Activated CD8-positive, alpha-beta memory T cell treated with anti-CD3 and anti-CD28 coated beads for 4 hours (primary cell): ENCODE measurements at places on chromosomes 11 and 22.

GRCh38 chr11:115134926-115135325 lies 369.3 kb downstream of the CADM1 start:
- no peak for DNase-seq

DNA sequence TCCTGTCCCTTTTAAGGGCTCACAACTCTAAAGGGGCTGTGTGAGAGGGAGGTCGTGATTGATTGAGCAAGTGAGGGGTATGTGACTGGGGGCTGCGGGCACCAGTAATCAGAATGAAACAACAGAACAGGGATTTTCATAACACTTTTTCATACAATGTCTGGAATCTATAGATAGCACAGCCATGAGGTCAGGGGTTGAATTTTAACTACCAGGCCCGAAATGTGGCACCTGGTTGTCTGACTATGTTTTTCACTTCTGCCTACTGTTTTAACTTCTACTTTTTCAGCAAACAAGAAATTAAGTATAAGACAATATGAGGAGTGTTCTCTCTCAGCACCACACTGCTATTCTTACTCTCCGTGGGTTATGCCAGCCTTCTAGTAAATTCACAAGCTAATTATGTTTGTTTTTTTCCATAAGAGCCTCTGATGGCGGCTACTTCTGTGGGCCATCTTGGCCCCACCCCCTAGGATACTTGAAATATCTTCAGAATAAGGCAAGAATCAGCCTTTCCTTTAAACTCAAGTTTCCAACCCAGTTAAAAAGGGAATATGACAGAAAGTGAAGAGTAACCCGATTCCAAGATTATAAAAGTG lies 552.8 kb upstream of the CHORDC1 start:
- no peak for DNase-seq

GRCh38 chr22:46064228-46064965 lies 85.9 kb upstream of the PPARA start:
- DNase-seq, result no peak

GRCh38 chr22:47373648-47374272 lies 611.3 kb downstream of the TBC1D22A start:
- no peak for DNase-seq

DNA sequence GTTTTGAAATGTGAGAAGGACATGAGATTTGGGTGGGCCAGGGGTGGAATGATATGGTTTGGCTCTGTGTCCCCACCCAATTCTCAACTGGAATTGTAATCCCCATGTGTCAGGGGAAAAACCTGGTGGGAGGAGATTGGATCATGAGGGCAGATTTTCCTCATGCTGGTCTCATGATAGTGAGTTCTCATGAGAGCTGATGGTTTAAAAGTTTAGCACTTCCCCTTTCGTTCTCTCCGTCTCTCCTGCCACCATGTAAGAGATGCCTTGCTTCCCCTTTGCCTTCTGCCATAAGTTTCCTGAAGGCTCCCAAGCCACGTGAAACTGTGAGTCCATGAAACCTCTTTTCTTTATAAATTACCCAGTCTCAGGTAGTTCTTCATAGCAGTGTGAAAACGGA lies 113.5 kb downstream of the FCHSD2 start:
- DNase-seq, result no peak

DNA sequence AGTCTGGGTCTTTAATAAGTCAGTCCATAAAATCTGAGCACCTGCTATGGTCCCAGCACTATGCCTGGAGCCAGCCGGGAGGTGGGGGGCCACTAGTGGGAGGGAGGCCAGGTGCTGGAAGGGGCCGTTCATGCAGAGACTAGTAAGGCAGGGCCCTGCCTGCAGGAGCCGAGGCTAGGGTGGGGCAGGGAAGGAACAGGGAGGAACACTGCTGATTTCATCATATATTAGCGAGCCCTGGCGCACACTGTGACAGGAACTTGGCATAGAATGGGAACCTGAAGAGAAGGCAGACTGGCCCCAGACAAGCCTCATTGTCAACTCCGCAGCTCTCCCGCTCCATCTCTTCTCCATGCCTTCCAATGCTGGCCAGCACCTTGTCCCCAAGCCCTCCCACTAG lies 7.1 kb downstream of the VSIG10L2 start:
- no peak for DNase-seq

- no peak for DNase-seq
Measured at GRCh38 chr22:40196628-40197360, 19.1 kb downstream of the TNRC6B start.

DNA sequence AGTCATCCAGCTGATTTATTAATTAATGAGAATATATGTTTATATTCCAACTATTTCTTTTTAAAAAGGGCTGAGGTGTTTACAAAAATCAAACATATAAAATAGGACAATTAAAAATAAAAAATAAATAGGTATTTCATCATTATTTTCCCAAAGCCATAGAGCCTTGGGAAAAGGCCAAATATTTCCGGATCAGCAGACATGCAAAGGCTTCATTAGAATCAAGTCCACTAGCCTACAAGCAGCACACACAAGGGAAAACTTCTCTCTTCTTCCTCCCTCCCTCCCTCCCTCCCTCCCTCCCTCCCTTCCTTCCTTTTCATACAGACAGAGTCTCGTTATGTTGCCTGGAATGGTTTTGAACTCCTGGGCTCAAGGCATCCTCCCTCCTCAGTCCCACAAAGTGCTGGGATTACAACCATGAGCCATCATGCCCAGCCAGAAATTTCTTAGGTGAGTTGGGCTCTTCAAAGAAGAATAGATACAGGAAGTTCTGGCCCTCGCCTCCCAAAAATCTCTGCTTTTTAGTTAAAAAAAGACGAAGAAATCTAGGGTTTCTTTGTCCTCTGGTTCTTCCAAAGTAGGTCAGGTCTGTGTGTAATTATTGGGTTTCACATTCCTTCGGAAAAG lies 121.2 kb downstream of the SIK3 start:
- no peak for DNase-seq

- no peak for DNase-seq
Measured at GRCh38 chr22:42881982-42882656, 25.0 kb upstream of the ARFGAP3 start.

DNA sequence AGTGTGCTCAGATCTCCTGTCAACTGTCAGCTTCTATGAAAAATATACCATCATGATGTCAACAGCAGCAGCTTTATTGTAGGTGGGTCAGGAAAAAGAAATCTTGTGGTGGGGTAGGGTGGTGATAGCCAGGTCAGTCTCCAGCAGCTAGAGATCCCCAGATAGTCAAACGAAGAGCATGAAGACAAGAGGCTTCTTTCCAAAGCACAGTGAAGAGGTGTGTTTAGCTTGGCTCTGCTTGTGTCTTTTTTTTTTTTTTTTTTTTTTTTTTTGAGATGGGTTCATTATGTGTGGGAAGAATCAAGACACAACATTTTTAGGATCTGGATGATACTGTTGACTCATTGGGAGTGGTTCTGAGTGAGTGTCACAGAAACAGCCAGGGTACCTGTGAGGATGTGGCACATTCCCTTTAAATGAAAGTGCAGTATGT lies 1075.5 kb downstream of the NTM start:
- DNase-seq, result no peak

DNA sequence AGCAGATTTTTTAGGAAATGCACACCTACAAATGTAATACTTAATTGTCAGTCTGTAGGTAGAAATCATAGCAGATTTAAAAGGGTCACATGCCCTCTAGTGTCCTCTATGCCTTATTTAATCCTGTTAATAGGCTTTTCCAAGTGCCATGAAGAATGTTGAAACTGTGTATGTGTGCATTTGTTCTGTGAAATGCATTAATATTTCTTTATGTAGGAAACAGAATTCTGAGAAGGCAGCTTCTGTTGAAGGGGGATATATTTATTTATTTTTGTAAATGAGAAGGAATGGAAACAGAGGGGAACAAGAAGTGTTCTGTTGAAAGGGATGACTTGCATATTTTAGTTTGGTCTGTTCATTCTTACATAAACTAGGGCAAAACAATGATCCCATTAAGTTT lies 51.0 kb downstream of the SVIP start:
- no peak for DNase-seq

DNA sequence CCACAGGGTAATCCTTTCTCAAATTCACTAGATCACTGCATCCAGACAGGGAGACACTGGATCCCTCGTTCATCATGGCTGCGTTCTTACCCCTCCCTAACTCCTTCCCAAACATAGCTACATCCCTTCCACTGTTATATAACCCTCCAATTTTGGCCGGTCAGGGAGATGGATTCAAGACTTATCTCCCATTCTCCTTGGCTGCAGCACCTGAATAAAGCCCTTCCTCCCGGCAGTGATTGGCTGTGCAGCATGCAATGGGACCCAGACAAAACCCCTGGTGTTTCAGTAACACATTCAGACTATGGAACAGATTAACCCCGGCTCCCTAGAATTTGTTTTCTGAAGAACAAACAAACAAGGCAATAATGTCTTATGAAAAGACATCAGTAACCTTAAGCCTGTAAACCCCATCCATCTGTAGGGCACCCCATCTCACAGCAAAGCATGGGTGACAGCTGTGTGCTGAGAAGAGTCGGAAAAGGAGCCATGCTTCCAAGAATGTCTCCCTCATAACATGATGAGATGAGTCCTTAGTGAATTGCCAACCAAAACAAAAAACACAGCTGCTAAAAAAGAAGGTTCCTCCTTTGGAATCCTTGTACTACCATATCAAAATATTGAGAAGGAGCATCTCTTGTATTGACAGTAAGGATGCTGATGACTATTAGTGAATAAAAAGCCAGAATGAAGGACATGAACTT lies 5.0 kb downstream of the MIF start:
- no peak for DNase-seq
